ENCODE measurements at places on chromosomes 6 and 20.

DNA sequence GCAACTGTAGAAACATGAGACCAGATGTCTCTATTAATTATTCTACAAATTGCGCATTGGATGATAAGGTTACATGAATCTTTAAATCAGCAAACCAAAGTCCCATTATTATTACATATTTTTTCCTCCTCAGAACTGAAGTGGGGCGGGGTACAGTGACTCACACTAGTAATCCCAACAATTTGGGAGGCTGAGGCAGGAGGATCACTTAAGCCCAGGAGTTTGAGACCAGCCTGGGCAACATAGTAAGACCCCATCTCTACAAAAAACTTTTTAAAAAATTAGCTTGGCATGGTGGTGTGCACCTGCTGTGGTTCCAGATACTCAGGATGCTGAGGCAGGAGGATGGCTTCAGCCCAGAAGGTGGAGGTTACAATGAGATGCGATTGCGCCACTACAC lies 29.0 kb downstream of the HFE start:
- no peak for DNase-seq

DNA sequence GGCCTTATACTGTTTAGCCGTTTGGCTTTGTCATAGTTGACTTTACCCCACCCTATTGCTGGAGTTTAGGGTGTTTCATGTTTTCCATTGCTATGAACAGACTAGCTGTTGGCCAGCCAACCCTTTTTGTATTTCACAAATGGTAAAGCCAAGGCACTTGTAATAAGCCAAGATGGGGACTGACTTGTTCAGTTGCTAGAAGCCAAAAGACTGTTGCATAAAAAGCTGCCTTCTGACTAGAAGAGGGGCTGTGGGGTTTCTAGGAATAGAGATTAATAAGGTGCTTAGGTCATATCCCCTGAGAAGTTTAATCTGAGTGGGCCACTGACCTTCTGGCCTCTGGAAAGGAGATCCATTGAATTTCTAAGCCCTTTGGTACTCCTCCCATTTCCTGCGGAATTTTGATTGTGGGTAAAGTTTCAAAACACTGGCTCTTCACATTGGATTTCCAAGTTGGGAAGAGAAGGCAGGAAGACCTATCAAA lies 211.1 kb downstream of the PLCB4 start:
- no peak for DNase-seq

DNA sequence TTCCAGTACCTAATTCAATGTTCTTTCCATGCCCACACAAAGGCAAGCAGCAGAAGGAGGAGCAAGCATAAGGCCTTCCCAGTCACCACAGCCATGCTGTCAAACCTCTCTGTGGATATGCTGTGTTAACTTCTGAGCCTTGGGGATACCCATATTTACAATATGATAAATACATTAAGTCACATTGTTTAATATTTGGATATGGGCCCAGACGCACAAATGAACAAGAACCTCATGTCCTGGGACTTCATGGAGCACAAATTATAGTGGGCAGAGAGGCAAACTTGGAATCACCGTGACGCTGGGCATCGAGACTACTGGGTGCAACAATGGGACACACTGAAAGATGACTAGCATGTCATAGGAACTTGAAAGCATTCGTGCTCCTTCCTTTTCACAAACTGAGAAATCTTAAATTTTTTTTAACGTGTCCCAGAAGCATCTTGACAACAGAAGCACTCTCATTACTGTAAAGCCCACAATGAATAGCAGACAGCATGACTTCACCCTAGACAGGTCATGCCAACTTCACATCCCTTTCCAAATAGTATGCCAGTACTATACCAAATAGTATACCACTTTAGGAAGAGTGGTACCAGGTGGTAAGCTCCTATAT lies 16.0 kb downstream of the SOD2 start:
- DNase-seq, result no peak

DNA sequence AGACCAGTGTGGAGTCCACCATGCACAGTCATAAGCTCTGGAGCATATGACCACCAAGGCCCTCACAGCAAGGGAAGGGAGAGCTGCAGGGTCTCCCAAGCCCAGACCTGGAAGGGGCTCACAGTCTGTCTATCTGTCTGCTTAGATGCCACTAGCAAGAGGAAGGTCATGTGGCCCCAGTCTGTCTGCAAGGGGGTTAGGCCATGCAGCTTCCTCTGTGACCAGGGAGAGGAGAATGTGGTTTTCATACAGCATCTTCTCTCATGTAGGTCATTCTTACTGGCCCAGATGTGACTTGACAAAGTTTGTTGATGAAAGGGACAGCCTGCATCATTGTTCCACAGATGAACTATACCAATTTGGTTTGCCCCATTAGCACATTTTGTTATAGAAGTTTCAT lies 260.8 kb downstream of the FARS2 start:
- no peak for DNase-seq

GRCh38 chr6:35190306-35190705 lies 23.4 kb upstream of the SCUBE3 start:
- no peak for DNase-seq

DNA sequence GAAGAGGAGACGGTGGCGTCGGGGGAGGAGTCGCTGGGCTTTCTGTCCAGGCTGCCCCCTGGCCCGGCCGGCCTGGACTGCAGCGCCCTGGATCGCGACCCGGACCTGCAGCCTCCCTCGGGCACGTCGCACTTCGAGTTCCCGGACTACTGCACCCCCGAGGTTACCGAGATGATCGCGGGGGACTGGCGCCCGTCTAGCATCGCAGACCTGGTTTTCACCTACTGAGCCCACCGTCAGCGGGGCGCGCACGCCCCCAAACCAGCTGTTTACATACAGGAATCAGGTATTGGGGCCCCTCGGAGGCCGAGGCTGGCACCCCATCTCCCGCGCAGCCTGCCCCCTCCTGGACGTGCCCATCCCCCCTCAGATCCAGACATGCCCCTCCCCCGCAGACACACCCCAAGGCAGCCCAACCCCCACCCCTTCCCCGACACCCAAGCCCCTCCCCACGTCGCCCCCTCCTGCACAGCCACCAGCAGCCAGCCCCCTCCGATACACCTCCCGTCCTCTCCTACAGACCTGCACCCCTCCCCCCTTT lies 1.4 kb downstream of the SOX12 start:
- no peak for DNase-seq
